NCI-H1105 (cell line): ENCODE measurements at places on chromosomes 11 and 22.

GRCh38 chr11:121448431-121448941 lies 3.6 kb upstream of the SORL1 start:
- DNase-seq, result no peak

GRCh38 chr11:62665599-62666258 lies 617 bp downstream of the CSKMT start:
- DNase-seq, result no peak

- no peak for DNase-seq
Observed at GRCh38 chr22:44109416-44109815, 71.3 kb upstream of the PARVG start.

DNA sequence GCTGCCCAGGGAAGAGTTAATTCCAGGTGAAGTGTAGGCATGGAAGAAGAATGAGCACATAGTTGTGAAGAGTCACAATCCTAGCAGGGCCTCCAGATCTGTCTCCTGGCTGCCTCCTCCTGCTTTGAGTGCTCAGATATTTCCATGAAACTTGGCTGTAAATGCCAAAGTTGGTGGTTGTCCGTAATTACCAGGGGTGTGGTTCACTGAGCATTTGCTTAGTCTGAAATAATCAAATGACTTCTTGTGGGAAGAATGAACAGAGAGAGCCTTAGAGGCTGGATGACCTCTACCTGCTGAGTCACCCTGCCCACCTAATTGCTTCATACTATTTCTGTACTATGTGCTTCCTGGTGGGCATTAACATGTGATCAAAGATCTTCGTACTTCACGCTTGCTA lies 50.9 kb downstream of the APIP start:
- no peak for DNase-seq

DNA sequence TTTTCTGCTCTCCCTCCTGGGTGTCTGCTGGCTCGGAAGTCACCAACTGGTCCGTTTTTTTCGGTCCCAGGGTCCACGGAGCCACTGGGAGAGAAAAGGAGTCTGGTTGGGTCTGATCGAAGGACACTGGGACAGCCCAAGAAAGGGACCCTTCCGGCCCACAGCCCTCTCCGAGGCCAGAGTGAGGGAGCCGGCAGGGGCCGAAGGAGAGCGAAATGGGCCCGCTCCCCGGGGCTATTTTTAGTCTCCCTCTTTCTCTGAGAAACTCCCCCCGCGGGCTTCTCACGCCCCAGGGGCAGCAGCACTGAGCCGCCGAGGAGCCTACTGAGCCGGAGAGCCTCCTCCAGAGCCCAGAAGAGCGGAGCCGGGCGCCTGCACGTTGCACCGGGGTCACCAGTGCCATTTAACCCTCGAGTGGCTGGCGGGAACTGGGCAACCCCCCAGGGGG lies 1.9 kb downstream of the ESAM start:
- DNase-seq, result no peak

DNA sequence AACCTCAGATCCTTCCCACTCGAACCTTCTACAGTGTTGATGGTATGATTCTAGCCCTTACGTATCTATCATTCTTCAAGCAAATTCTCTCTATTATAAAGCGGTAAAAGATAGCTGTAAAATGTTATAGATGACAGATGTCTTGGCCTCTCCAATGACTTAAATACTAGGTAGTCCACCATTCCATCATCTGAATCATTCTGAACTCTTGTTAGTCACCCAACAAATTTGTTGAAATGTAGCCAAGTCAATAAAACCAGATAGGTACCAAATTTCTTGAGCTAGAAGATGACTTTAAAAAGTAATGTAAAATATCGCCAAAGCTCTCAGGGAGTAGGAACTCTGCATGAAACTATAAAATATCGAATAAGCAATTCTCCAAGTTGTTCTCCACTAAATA lies 32.6 kb upstream of the PICALM start:
- DNase-seq, result no peak

- no peak for DNase-seq
Observed at GRCh38 chr11:116044941-116045340, 540.7 kb upstream of the CADM1 start.

GRCh38 chr22:49966041-49966773 lies 5.6 kb downstream of the PIM3 start:
- DNase-seq, result no peak

DNA sequence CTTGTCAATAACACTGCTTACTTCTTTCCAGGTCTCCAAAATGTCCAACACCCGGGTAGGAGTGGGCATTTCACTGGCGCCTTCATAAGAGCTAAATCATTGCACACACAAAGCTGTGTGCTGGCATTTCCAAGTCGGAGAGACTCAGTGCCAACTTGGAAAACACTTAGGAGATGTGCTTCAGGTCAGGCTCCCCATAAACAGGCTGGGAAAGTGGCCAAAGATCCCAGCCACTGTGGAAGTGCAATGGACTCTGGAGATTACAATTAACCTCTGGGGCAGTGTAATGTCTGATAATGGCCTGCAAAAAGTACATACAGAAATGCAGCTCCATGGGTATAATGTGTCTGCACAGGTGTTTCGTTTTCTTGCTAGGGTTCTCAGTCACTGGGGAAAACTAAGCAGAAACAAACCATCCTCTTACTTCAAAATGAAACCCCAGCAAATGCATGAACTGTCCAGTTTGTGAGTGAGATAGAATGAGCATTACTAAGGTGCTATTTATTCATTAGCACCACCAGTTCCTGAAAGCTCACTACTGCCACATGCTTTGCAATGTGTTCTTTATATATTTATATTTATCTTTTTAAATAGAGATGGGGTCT lies 79.0 kb downstream of the ABTB2 start:
- DNase-seq, result no peak

DNA sequence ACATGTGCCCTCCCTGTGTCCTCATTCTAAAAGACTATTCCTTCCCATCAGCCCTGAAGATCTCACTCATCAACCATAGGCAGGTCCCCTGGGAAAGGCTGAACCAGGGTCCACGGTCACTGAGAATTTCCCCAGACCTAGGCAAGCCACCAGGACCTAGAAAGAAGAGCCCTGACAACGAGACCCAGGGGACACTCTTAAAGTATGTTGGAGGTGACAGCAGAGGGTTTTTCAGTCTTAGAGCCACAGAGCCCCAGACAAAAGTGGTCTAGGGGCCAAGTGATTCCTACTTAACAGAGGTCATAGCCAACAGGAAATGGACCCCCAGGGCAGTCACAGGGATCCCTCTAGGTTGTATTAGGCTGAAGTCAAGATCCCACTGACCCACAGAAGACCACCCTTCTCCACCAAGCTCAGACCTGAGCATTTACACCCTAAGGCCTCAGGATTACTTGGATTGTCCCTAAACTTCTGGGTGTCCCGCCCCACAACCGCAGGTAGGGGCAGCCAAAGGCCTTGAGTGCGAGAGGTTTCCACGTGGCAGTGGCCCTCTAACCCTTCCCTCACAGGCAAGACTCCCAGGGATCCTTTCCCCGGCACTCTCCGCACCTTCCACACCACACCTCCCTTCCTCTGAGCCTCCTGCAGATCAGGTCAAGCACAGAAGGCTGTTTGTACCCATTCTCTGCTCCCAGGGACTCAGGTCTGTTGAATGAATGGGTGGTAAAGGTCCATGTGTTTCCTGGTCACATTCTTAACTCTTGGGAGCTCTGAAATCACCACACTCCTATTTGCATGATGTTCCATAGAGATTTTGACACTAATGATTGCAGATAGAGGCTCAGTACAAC lies 12.3 kb downstream of the POU2AF1 start:
- DNase-seq, result no peak

DNA sequence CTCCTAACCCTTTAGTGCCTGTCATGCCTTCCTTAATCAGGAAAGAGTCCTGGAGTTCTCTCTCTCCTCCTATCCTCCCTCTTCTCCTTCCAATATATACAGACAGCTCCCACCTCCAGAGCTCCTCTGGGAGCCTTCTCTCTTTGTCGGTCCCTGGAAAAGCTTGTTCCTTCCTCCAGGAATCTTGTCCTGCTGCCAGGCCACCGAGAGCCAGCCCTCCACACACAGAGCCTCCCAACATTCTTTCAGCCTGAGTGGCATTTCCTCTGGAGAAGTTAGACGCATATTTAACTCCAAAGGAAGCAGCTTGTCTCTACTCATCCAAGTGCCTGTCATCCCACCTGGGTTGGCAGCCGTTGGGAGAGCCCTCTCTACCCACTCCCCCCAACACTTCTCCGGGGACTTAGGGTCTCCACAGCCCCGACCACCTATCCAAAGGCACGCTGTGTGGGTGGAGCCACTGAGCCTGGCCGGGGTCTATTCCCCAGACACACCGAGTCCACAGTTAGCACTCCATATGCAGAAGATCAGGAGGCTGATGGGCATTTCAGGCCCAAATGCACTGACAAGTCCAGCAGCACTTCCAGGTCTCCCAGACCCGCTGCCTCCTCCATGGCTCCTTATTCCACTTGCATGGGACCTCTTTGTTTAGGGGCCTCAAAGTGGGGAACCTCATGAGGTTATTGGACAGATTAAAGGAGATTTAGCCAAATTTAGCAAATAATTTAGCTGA lies 31.1 kb downstream of the DKK3 start:
- no peak for DNase-seq

GRCh38 chr11:66881927-66882452 lies 25.1 kb downstream of the LRFN4 start:
- DNase-seq, result no peak

DNA sequence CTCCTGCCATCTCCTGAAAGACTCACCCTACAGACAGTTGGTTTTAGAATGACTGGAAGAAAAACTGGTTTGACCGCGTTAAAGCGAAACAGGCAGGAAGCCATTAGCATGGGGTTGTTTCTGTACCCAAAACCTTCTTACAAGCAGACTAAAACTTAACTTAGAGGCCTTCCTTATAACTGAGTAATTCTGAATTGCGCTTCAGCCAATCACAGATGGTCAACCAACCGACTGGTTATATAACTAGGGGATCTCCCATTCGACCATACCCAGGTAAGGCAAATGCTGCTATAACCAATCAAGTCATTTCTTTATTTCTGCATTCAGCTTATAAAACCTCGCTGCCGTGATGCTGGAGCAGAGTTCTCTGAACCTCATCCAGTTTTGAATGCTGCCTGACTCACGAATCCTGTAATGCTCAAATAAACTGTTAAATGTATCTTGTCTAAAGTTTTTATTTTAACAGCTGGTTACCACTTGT lies 87.8 kb upstream of the DRD2 start:
- no peak for DNase-seq

DNA sequence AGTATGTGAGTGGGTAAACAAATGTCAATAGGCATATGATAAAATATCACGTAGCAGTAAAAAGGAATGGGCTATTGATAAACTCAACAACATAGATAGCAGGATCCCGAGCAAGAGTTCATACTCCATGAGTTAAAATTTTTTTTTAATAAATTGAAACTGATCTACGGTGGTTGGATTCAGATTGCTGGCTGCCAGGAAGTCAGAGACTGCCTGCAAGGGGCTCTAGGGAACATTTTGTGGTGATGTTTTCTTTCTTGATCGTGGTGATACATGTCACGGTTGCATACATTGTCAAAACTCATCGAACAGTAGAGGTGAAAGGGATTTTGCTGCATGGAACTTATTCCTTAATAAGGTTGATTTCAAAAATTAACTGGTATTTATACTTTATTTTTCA lies 62.6 kb upstream of the WNT7B start:
- no peak for DNase-seq

GRCh38 chr11:74992852-74993251 lies 4.1 kb downstream of the NEU3 start:
- no peak for DNase-seq

DNA sequence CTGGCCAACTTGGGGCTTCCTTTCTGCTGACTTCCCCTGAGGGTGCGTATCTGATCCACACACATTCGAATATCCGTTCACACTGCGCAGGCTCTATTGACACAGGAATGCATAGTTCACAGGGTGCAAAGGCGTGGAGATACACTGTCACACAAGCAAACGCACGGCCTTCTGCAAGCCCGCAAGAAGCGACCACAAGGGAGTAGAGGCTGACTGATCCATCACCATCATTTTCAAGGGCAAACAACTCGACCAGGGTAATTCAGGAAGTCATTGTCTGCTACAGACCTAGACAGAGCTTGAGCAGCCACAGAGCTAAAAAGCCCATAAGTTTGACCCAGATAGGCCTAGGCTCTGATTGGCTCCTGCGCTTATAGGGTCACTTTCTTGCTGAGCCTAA lies 392.3 kb downstream of the MN1 start:
- DNase-seq, result no peak

DNA sequence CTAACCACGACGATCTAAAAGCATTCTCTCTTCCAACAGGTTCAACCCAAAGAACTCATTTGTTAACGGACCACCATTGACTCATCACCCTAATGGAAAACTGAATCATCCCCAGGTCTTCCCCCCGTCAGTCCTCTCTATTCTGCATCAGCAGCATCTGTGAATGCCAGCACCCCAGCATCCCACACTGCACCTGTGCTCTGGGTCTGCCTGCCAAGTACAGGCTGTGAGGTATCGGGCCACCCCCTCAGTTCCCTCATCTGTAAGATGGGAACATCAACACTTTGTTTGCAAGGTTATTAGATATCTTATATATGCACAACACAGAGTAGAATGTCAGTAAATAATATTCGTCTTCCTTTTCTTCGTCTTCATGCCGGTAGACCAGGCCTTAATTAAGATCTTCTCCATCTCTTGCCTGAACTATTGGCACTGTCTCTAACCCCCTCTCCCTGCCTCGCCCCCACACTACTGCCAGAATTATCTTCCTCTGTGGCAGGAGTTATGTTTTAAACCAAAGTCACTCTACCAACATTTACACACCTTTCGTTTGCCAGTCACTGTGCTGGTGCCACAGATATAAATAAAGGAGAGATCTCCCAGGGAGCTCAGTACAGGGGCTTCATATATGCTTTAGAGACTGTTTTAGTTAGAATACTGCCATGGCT lies 7.8 kb upstream of the TMPRSS4 start:
- no peak for DNase-seq

GRCh38 chr11:26623076-26623659 lies 51.1 kb upstream of the MUC15 start:
- no peak for DNase-seq

- no peak for DNase-seq
Observed at GRCh38 chr11:69951821-69952220, 126.3 kb upstream of the ANO1 start.

DNA sequence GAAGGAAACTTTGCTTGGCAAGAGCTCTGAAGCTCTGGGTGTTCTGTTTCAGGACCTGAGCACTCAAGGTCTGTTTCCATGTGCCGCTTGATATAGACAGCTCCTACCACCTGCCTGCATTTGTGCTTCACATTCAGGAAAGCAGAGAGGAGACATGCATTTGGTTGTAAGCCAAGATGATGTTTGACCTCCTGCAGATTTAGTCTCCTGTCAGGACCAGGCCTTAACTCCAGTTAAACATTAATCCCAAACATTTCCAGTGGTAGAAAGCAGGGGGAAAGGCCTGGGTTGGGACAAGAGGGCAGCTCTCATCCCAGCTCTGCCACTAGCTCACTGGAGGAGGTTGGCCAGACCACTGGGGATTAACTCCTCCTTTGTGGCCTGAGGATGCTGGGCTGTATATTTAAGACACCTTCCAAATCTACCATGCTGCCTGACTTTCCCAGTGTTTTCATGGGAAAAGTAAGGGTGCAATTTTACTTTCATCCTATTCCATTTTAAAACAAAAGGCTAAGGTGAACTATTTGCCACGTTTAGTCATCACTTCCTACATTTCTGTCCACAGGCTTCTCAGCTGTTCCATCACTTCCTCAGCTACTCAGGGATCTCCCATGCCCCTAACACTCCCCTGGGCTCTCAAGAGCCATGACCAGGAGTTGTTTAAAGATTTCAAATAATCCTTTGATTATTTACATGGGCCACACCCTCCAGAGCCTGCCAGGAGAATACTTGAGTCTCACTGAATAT lies 80.9 kb downstream of the INSC start:
- no peak for DNase-seq
